ENCODE measurements at places on chromosomes 5 and 9.
A peak's percentile ranks its signal among the peaks of the same experiment; 100 is the strongest.

DNA sequence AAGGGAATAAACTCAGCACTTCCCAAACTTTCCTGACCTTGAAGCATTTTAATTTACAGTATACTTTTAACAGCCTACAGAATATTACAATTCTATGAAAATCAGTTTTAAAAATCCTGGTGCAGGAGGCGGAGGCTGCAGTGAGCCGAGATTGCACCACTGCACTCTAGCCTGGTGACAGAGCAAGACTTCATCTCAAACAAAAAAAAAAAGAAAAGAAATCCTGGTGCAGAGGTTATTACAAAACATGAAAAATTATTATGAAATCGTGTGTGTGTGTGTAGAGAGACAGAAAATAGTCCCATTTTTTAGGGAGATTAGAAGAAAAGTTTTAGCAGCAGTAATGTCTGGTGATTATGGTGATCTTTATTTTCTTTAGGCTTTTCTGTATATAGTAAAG is 26.9 kb downstream of the GOLPH3 start:
- no peak for DNase-seq

- DNase-seq = no peak
These were observed 32.6 kb upstream of the TTLL11 start for GRCh38 chr9:122125509-122126330.

- DNase-seq = no peak
These were observed 51.9 kb downstream of the LMX1B start for GRCh38 chr9:126665644-126666035.

DNA sequence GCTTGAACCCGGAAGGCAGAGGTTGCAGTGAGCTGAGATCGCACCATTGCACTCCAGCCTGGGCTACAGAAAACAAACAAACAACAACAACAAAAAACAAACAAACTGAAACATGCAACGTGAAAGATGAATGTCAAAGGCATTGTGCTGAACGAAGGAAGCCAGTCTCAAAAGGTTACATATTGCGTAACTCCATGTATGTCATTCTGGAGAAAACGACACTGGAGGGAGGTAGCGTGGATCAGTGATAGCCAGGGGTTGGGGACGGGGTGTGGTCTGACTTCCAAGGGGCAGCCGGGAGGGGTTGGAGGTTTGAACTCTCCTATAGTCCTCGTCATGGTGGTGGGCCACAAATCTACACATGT is 12.1 kb upstream of the WDR5 start:
- no peak for DNase-seq

GRCh38 chr5:74433896-74434829 is 206.4 kb downstream of the ENC1 start:
- DNase-seq = no peak

GRCh38 chr9:113973226-113973625 is 97.1 kb downstream of the ZNF618 start:
- DNase-seq = no peak

GRCh38 chr9:105198865-105199264 is 45.6 kb upstream of the SLC44A1 start:
- no peak for DNase-seq

GRCh38 chr5:68216245-68217046 is 890 bp downstream of the PIK3R1 start:
- peak; percentile 79 for DNase-seq

- DNase-seq = no peak
These were observed 27.4 kb upstream of the ZBTB34 start for GRCh38 chr9:126833020-126833419.

- DNase-seq = peak; percentile 21
These were observed 37.0 kb downstream of the MAMDC2 start for GRCh38 chr9:70080481-70081119.

- DNase-seq = no peak
These were observed 1045.8 kb upstream of the DMAC1 start for GRCh38 chr9:8845376-8845775.

DNA sequence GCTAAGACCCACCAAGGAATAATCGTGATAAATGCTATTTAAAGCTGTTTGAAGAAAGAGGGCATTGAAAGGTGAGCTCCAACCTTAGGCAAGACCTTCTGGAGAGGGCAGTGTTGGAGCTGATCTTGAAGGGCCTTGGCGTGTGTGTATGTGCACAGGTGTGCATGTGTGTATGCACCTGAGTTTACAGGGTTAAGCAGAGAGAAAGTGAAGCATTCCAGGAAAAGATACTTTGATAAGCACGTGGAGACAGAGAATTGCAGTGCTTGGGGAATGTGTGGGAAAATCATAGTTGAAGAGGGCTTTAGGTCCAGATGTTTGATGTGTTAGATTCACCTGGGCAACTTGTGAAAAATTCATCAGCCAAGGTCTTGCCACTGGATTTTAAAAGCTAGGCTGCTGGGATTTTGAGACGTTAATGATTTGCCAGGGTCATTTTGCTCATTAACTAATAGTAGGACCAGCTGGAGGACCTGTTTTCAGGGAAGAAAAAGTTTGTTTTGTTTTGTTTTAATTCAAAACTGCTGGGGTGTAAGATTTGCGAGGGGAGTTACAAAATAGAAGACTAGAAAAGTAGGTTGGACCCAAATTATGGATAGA is 78.3 kb upstream of the ANKRD55 start:
- DNase-seq = no peak

GRCh38 chr5:59317023-59317773 is 576.3 kb downstream of the PDE4D start:
- no peak for DNase-seq

- DNase-seq = peak; percentile 86
These were observed 10.7 kb downstream of the IFNA5 start for GRCh38 chr9:21294364-21294774.

GRCh38 chr5:52738095-52738506 is 49.6 kb upstream of the ITGA1 start:
- DNase-seq = no peak

- DNase-seq = no peak
These were observed 382.7 kb upstream of the MEF2C start for GRCh38 chr5:89265511-89266179.

DNA sequence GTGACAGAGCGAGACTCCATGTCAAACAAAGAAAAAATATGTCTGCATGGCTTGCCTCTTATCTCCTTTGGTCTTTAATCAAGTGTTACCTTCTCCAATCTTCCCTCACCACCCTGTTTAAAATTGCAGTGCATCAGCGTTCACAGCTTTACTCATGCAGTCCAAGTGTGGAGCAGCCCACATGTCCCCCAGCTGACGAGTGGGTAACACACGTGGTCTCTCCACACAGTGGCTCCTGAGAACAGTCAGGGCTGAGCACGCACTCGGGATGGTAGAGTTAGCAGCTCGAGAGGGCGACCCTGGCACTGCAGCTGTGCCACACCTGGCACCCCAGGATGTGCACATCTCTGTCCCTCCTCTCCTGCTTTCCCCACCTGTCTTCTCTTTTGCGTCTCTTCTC is 25.9 kb upstream of the CFAP157 start:
- no peak for DNase-seq

DNA sequence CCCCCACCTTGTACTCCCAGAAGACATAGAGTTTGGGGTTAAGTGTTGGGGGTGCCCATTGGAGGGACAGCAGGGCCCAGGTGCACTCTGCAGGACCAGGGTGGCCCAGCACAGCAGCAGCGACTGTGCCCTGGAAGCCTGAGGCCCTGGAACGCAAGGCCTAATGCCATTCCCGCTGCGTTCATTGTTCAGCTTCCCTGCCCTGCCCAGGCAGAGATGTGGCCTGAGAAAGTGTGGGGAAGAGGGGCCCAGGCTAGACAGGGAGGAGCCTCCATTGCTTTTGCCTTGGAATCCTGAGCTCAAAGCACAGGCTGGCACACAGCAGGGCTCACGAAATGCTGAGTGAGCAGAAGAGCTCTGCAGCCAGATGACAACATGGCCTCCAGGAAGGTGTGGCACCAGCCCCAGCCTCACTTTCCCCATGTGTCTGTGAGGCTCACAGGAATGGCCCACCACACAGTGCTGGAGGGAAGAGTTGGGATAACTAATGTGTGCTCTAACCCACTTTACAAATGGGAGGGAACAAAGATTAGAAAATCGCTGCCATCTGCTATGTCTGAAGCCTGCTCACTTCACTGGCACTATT is 19.4 kb downstream of the S1PR3 start:
- no peak for DNase-seq

DNA sequence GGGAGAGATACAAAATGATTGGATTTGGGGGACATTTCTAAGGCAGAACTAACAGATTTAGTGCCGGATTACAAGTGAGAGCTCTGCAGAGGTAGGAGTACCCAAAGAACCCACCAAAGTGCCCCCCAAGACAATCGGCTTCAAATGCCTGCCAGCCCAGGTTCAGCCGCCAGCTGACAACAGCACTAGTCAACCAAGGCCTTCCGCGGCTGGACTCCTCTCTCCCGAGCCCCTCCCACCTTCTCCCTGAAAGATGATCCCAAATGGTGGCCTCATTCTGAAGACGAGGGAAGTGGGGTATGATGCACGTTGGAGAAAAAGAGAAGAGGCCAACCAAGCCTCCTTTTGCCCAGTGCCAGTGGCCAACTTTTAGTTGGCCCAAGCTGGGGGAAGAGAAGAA is 210.4 kb upstream of the SLC30A5 start:
- no peak for DNase-seq

DNA sequence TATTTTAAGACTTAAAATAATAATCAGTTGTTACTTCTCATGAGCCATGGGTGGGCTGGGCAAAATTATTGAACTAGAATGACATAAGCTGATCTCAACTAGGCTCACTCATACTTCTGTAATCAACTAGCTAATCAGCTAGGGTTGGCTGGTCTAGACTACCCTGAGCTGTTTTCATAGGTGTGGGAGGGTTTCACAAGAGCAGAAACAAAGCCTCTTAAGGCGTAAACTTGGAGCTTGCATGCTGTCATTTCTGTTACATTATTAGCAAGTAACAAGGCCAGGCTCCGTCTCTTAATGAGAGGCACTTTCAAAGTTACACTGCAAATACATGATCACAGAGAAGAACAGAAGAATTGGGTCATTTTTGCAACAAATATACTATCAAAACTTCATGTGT is 57.2 kb upstream of the GHR start:
- no peak for DNase-seq

- DNase-seq = no peak
These were observed 201.8 kb downstream of the NSG2 start for GRCh38 chr5:174247301-174247700.

DNA sequence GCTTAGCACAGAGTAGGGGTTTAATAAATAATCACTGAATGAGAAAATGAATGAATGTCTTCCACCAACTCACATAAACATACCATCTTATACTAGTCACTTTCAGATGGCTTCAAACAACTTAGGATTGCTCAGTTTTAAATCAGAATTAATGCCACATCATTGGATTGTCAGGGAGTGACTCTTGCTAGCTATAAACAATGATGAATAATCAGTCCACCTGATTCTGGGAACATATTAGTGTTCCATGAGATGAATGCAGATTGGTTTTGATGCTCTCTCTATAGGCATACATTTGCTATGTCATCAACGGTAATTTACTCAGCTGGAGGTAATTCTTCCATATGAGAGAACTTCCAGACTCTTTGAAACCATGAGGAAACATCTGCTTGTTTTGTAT is 97.4 kb downstream of the CDH9 start:
- DNase-seq = no peak

DNA sequence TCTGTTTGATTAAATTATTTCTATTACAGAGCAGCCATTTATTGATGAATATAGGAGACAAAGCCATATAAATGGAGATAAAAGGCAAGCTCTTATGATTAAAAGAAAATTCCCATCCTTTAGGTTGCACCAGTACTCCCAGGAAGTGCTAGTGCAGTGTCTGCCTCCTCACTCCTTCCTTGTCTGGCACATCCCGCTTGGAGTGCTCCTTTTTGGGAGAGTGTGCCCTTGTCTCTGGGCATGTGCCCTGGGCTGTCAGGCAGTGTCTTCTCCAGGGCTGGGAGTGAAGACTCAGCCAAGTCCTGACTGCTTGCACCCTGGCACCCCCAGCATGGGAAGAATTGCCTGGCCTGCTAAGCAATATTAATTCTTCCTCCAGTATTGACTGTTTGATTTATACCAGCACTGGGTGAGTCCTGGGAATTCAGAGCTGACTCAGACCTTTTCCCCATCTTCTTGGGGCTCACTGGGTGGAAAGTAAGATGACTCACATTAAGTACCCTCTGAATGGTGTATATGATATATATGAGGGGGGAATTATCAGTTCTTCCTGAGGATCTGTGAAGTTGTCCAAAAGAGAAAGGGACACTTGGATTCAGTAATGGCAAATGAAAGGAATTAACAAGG is 62.1 kb downstream of the ZSWIM6 start:
- no peak for DNase-seq

DNA sequence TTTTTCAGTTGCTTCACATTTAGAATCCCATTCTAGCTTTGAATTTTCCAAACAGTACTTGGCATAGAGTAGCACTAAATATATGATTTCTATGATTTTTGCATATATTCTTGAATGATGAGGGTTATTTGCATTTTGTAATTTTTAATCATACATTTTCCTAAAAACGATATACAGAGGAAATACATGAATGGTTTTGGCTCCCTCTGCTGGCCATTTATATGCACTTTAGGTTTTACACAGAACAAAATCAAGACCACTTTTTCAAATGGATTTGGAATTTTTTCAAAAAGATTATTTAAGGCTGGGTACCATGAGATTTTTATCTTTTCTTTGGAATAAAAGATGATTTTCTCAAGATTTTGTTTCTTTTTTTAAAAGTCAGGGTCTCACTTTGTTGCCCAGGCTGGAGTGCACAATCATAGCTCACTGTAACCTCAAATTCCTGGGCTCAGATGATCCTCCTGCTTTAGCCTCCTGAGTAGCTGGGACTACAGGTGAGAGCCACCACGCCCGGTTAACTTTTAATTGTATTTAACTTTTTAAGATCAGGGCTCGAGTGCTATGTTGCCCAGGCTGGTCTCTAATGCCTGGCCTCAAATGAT is 16.7 kb upstream of the COMMD10 start:
- peak; percentile 73 for DNase-seq

Measured in RPMI8226 (cell line).